ENCODE measurements at places on chromosomes 11 and 22.

GRCh38 chr22:17578136-17578754, 14.9 kb downstream of the SLC25A18 start:
- DNase-seq, result no peak

DNA sequence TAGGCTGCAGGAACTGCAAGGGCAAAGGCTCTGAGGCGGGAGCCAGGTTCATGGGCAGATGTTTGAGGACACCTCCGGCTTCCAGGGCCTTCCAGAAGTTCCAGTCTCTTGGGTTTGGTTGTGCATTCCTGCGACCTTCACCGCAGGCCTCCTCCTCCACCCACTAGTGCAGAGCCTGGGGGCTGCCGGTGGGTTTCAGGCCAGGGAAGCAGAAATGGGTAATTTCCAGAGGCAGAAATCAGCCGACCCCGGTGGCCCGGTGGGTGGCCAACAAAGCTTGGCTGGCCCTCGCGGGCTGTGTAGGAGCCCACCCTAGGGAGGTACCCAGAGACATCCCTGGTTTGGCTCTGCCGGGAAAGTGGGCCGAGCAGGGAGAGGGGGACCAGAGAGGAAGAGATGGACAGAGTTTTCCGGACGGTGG, 417 bp upstream of the PHETA2 start:
- DNase-seq, result no peak

DNA sequence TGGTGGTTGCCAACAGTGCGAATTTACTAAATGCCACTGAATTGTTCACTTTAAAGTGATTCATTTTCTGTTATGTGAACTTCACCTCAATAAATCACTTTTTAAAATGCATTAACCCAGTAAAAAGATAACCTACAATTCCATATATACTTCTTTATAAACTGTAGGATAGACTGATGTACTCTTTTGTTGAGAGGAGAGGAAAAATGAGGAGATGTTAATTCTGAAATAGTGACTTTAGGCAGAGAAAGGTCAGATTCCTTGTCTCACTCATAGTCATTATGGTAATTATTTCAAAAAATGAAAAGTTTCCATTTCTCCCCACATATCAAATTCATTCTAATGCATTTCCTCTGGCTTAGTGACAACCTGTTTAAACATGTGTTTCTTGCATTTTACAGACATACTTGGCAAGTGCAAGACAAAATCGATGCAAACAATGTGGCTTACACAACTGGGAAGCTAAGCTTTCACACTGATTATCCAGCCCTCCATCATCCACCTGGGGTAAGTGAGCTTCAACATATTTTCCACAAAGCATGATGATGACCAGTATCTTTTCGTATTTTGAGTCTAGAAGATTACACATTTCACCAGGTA, 74.5 kb downstream of the BBOX1 start:
- no peak for DNase-seq

GRCh38 chr22:18955696-18956095, 19.6 kb upstream of the PRODH start:
- no peak for DNase-seq

- DNase-seq, result no peak
These were observed 148.3 kb downstream of the TEAD1 start for GRCh38 chr11:12822392-12823022.

DNA sequence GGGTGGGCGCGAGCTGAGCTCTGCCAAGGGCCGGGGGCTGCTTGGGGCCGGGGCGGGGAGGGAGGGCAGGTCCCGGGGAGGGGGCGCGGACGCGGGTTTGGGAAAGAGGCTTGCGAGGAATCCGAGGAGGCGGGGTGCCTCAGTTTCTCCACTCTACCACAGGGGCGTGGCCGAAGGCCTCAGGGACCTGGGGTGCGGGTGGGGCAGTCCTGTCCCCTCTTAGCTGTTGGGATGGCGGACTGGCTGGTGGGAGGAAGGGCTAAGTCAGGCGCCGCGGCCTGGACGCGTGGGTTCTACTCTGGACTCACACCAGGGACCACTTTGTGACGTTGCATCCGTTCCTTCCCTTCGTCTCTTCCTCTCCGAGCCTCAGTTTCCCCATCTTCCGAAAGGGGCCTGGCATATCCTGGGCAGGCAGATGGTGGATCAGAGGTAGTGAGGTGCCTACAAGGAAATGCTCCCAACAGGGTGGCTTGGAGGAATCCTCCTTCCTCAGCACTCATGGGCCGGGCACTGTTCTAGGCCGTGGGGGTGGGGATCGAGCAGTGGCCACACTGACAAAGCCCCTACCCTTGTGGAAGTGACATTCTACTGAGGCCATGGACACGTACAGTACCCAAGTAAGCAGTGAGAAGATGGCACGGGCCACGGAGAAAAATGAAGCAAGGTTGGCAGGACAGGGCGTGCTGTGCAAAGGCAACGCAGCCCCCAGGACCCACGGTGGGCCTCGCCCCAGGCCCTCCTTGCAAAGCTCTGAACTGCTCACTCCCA, 13.2 kb downstream of the IGLL1 start:
- DNase-seq, result no peak

DNA sequence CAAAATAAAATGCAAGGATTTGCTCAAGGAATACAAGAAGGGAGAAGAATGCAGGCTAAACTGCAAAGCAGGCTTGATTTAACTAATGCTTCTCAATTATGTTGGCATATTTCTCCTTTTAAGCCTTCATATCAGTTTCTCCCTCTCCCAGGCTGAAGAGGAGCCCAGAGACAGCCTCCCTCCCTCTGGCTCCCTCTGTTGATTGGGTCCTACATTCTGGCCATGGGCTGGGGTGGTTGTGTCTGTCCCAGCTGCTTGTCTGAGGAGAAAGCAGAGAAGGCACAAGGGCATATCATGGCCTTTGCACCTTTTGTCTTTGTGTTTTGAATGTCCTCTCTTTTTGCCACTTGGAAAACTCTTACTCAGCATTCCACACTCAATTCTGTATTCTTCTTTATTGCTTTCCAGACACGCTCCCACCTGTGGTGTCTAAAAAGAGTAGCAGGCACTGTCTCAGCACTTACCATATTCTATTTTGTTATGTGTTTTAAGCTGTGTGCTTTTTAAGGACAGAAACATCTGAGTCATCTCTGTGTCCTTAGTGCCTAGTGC, 77.4 kb downstream of the INSC start:
- DNase-seq, result no peak

DNA sequence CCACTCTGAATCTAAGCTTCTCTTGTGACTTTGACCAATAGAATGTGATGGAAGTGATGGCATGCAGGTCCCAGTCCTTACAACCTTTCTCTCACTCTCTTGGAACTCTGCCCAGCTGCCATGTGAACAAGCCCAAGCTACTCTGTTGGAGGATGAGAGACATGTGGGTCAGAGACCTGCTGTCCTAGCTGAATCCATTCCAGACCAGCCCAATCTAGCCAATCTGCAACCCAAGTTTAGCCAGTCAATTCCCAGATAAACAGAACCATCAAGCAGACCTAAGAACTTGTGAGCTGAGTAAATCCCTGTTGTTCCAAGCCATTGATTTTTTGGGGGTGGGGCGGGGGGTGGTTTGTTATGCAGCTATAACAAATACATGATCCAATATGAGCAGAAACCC, 69.2 kb upstream of the GRK3 start:
- DNase-seq, result no peak

- no peak for DNase-seq
These were observed 109.8 kb downstream of the CCDC34 start for GRCh38 chr11:27253224-27253623.

- no peak for DNase-seq
These were observed 1326.4 kb downstream of the BRD1 start for GRCh38 chr22:48501231-48501750.

DNA sequence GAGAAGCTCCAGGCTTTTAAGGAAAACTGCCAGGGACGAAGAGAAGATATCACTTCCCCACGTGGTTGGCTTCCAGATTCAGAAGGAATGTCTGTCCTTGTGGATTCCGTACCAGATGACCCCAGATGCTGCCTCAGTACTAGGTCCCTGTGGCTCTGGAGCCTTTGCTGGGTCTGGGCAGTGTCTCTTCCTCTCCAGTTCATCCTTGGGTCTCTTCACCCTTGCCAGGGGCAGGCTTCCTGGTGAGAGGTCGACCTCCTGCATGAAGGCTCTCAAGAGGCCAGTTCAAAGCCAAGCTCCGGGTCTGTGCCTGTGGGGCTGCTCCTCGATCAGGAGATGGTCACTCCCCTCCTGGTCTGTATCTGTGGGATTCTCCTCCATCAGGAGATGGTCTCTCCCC, 74.7 kb upstream of the B3GAT1 start:
- no peak for DNase-seq

DNA sequence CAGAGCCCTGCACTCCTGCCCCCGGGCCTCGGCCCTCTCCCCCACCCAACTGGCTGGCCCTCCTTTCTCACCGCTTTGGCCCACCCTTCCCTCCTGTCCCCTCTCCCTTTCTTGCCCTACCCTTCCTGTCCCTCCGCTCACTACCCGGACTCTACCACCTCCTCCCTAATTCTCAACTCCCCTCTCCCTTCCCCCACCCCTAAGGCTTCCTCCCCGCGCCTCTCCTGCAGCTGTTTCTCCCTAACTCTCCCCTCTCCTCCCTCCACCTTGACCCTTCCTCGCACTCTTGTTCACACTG, 421 bp downstream of the SLC15A3 start:
- no peak for DNase-seq

GRCh38 chr22:45262931-45263462, 21.8 kb upstream of the UPK3A start:
- no peak for DNase-seq

GRCh38 chr11:65065851-65066250, 7.5 kb upstream of the NAALADL1 start:
- no peak for DNase-seq

GRCh38 chr11:64086258-64087123, 50.8 kb downstream of the FLRT1 start:
- DNase-seq, result no peak

- no peak for DNase-seq
These were observed 4.9 kb downstream of the SLC6A5 start for GRCh38 chr11:20604295-20604803.

DNA sequence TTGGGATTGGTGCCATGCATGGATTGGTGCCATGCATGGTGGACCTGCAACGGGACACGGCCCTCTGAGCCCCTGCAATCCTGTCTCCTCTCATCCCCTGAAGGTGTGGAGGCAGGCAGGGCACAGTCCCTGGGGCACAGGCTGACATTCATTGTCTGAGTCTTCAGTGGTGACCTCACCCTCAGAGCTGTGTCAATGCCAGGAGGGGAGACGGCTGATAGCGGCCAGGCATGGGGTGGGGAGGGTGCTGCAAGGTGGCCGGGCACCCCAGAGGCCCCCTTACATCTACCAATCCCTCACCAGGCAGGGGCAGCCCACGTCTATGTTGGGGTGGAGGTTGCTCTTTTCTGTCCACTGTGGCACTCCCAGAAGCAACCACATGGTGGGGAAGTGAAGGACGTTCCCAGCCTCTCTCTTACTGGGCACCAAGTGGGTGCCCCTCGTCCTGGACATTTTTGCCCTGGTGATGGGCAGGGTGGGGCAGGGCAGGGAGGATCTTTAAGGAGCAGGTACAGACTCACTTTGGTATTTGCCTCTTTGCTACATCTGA, 47.6 kb downstream of the NECTIN1 start:
- no peak for DNase-seq

DNA sequence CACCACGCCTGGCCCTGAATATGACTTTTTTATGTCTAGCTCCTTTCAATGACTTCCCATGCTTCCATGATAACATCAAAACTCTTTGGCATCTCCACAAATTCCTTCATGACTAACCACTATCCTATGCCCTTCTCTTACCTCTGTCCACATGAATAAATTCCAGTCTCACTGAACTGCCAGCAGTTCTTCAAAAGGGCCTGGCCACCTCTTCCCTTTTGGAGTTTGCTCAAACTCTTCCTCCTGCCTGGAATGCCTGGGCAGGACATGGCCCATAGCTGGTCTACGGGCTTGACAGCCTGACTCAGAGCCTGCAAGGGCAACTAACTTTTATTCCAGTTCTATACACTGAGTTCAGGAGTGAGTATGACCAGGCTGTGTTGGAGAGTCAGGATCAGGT, 41.8 kb upstream of the ZBTB16 start:
- DNase-seq, result no peak

DNA sequence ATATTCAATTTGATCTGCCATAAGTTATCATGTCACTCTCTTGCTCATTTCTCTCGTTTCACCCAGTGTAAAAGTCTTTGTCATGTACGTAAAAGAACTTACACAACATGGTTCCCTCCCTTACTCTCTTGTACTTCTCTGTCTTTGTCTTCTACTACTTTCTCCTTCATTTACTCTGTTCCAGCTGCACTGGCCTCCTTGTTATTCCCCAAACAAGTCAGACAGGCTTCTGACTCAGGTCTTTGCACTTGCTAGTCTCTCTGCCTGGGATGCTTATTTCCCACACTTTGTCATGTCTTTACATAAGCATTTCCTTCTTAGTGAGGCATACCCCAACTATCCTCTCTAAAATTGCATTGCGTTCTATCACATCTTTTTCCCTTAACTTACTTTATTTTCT, 117.3 kb downstream of the CYP2R1 start:
- DNase-seq, result no peak

- DNase-seq, result no peak
These were observed 21.1 kb upstream of the UPK3A start for GRCh38 chr22:45263463-45264269.

DNA sequence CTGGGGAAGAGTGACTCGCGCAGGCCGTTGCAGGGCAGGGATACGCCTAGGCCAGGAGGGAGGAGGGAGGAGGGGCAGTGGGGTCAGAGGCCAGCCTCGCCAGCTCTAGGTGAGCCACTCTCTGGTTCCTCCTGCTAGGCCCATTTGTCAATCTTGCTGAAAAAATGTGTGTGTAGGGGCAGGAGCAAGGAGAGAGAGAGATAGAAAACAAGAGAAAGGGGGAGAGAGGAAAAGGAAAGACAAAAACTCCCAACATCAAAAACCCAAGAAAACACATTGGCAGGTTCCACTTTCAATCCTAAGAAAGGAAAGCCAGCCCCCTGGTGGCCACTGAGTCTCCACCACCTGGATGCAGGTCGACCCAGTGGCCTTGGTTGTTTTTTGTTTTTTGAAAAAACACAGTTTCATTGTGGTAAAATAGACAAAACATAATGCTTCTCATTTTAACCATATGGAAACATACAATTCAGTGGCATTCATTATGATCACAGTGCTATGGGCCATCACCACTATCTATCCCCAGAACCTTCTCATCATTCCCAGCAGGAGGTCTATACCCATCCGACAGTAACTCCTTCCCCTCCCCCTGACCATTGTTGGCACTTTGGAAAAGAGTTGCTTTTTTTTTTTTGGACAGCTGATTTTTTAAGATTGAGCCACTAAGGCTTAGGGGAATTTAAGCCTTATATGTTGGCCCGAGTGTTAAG, 10.9 kb downstream of the OMP start:
- DNase-seq, result no peak

GRCh38 chr11:72719144-72719543, 33.1 kb downstream of the ARAP1 start:
- no peak for DNase-seq

- no peak for DNase-seq
These were observed 49.1 kb downstream of the LRRC32 start for GRCh38 chr11:76621466-76621865.

DNA sequence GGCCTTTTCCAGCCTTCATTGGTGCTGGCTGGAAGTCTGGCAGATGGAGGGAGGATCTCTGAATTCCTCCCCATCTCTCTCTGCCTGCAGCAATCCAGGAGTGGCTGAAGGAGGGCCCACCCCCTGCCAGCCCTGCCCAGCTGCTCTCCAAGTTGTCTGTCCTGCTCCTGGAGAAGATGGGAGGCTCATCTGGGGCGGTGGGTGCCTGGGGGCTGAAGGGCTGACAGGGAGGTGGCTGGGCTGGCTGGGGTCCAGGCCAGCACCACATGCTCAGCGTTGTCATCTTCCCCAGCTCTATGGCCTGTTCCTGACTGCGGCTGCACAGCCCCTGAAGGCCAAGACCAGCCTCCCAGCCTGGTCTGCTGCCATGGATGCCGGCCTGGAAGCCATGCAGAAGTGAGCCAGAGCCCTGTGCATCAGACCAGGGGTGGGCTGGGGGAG, 12.2 kb downstream of the TKFC start:
- DNase-seq, result no peak

Data from stimulated activated CD4-positive, alpha-beta T cell treated with anti-CD3 and anti-CD28 coated beads, TNF-alpha, amount 100 ng/mL, for 48 hours (primary cell).